ENCODE measurements at places on chromosomes 6 and 20.
A peak's percentile ranks its signal among the peaks of the same experiment; 100 is the strongest.

DNA sequence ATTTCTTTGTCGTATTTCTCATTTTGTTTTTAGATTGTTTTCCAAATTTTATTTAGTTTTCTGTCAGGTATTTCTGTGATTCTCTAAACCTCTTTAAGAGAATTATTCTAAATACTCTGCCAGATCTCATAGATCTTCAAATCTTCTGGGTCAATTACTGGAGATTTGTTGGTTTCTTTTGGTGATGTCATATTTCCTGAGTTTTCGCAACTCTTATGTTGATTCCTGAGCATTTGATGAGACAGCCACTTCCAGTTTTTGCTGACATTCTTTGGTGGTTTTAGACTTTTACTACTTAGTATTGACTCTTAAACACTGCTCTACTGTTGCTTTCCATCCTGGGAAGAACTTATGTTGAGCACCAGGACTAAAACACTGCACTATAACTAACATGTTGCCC, 21.9 kb downstream of the ADGB start:
- DNase-seq, result peak; percentile 6

- DNase-seq, result no peak
These were observed 51.2 kb downstream of the TP53INP2 start for GRCh38 chr20:34755367-34755766.

GRCh38 chr20:36881888-36882287, 6.0 kb downstream of the TLDC2 start:
- DNase-seq, result no peak

- peak; percentile 85 for DNase-seq
These were observed 95.5 kb upstream of the AGPAT4 start for GRCh38 chr6:161369339-161369738.

DNA sequence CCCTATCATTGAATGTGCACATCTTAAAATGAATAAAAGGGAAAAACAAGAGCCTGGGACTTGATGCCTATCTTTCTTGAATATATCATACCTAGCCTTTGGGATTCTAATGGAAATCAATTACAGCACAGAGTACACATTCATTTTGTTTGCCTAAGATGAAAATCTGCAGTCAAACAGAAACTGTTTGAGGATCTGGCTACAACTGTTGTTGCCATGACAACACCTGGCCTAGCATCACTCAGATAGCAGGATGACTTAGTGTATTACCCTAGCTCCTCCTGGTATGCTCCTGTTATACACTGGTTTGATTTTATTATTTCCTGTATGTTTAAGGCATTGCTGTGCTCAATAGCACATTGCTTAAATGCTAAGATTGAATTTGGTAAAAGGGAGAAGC, 71.5 kb upstream of the LAMP5 start:
- DNase-seq, result no peak

DNA sequence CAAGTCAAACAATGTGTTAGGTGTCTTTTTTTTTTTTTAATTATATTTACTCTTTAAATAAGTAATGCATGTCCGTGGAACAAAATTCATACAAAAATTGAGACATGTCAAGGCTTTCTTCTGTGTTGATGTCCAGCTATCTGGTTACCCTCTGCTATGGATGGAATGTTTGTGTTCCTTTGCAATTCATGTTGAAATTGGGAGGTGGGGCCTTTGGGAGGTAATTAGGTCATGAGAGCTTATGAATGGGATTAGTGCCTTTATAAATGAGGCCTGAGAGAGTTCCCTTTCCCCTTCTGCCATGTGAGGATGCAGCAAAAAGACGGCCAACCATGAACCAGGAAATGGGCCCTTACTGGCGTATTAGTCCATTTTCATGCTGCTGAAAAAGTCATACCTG, 83.1 kb upstream of the KCNG1 start:
- no peak for DNase-seq

GRCh38 chr20:53774461-53775203, 181.0 kb upstream of the ZNF217 start:
- DNase-seq, result peak; percentile 92

DNA sequence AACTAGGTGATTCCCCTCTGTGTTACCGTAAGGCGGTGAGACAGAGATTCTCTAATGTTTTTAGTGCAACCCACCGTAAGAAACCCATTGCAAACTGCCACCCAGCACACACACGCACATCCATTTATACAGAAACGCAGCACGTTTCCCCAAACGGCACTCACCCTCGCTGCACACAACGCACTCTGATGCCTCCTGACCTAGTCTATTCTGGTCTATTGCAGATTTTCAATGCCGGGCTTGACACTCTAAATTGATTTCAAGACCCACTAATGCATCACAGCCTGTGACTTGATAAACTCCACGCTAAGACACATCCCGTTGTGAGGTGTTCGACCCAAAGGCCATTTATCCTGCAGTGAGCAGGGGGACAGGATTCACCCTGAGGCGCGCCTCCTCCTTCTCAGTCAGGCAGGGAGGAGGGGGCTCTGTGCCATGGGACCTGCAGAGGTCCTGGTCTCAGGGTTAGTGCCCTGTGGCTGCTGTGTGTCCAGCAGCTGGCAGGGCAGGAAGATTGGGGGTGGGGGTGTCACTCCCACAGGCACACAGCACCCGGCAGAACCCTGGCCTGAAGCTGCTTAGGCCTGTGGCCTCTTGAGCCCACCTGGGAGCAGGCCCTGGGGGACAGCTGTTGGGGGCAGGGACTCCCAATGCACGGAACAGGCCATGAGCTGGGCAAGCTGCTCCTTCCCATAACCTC, 335.6 kb downstream of the PREX1 start:
- DNase-seq, result no peak

- DNase-seq, result no peak
These were observed 60.0 kb downstream of the DNAH8 start for GRCh38 chr6:38774929-38775707.

- no peak for DNase-seq
These were observed 72.6 kb upstream of the ZNF184 start for GRCh38 chr6:27545271-27546046.

DNA sequence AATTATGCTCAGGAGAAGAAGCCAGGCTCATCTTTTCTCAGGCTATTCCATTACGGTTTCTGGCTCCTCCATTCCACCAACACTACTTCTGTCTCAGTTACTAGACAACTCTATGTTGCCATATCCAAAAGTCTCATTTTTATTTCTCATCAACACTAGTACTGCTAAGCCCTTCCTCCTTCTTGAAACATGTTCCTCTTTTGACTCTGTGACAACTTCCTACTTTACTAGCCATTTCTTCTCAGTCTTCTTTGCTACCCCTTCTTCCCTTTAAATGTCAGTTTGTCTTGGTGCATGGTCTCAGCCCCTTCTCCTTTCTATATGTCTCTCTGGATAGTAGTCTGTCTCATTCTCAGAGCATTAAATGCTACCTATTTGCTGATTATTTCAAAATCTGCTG, 7.1 kb upstream of the ADGRG6 start:
- DNase-seq, result no peak

DNA sequence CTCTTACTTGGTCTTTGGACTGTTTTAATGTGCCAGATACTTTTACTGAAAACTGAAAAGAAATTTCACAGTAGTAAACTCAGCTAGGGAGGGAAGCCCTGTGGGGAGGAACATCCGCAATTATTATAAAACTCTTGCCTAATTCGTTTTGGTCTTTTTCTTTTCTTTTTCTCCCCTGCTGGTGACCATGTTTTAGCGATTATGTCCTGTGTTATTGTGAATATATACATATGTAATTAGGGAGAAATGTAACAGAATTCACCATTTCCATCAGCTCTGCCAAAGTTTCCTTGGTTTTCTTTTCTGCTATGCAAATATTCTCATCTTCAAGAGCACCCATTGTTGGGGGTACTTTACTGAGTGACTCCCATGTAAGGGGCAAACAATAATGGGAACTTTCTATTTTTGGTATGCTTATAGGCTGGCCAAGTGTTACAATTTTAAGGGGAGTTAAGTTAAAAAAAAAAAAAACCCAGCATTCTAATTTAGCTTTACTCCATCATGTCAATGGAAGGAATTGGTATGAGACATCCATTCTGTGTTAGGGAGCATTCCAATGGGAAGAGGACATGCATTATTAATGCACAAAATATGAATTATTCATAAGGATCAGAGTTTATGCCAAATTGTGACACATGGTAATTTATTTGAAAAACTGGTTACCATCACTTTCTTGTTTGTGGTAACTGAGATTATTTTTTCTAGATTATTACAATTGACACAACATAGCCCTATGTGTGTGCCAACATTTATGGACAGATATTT, 2.0 kb downstream of the DOK5 start:
- DNase-seq, result no peak

DNA sequence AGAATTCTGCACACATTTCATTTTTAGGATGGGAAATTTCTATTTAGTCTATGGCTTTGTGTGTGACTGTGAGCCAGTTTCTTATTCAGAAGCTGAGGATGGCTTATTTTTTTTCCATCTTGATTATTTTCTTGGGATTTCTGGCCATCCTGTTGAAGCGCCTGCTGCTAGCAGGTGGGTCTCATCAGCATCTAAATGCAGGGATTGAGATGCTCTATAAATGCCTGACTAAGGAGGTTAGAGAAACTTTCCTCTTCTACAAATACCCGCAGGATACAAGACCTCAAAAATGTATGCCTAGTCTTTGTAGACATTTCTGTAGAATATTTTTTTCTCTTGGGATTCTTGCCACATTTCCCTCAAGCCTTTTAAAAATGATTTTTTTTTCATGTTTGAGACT, 138.0 kb upstream of the CCN2 start:
- DNase-seq, result no peak

GRCh38 chr6:98839781-98840361, 5.5 kb downstream of the POU3F2 start:
- DNase-seq, result peak; percentile 5

GRCh38 chr20:16939051-16939450, 190.9 kb downstream of the OTOR start:
- DNase-seq, result no peak

DNA sequence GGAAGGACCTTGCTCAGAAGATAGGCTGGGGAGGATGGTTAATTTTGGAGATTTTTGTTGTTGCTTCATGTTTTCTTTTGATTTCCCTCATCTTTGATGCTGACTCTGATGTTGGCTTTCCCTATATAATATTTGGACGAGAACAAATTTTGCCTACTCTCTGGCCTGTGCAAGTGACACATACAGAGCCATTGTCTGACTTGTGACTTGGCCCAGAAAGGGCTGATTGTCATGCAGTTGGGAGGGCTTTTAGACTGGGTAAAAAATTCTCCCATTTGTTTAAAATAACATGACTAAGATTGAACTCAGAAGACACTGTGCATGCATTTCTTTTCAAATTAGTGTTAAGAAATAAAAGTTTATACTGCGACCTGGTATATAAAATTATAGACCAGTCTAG, 98.6 kb upstream of the SUPT3H start:
- DNase-seq, result no peak

DNA sequence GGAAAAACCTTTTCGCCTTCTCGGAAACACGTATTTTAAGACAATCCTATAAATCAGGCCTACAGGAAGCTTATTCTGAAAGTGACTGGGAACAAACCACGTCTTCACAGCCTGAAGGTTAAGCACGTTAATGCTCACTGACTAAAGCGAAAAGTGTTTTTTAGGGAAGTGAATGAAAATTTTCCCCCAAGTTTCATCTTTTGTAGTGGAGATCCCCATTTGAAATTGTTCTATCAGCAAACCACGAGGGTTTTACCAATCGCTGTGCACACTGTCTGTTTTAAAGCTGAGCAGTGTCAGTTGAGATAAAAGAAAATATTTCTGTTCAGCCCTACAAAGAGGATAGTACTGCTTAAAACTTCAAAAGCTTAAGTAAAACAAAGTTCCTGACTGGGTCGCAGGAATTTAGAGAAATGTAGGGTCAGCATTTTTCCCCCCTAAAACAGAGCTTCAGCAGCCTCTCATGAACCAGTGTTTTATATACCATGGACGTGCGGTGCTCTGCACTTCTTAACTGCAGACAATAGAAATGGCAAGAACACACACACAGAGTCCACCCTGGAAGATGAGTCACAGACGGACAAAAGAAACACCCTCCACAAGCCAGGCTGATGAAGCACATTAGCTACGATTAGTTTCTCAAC, 34.9 kb downstream of the SLC22A23 start:
- peak; percentile 61 for DNase-seq

DNA sequence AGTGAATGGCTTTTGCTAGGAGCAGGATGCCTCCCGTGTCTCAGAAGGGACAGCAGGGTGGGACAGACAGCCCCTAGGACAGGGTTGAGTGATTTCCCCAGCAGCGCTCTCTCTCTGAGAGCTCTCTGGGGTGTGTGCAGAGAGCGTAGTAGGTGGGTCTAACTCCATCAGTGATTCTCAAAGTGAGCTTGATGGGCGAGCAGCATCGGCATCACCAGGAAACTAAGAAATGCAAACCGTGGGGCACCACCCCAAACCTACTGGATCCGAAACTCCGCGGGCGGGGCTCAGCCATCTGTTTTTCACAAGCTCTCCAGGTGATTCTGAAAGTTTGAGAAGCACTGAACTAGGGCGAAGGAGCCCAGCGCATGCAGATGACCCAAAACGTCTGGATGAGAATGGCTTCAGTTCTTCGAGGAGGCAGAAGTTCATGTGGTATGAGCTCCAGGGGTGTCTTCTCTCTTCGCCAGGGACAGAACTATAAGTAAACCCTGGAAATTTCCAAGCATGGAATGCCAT, 119.6 kb upstream of the RNF24 start:
- no peak for DNase-seq

DNA sequence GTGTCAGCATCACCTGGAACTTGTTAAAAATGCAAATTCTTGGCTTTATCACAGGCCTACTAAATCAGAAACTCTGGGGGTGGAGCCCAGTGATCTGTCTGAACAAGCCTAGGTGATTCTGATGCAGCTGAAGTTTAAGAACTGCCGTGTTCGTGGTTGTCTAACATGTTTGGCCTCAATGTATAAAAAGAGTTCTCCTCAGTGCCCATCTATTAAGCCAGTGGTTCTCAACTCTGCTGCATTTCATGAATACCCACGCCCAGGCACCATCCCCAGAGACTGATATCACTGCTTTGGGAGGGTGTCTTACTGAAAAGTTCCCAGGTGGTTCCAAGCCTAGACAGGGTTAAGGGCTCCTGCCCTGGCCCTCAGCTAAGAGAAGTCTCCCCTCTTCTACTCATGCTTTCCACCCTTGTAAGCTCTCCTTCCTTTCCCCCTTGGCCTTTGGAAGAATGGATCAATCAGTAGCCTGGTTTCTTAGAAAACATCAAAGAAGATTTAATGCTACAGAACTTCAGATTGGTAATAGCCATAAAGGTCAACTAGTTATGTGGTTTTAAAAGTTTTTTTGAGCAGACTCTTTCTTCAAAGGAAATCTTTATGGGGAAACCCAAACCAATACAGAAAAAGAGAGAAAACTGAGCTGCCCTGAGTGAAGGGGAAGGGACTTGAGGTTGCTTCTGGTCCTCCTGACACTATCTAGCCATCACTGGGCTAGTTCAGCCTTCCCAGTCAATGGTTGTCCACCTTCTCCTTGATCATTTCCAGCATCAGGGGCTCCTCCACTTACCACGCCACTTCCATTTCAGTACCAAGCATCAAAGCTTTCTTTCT, 38.9 kb upstream of the TNFAIP3 start:
- DNase-seq, result no peak

GRCh38 chr6:142474531-142475289, 172.9 kb downstream of the ADGRG6 start:
- peak; percentile 33 for DNase-seq

Measured in stromal cell of bone marrow (primary cell).